ENCODE measurements at places on chromosomes 5 and 9.

DNA sequence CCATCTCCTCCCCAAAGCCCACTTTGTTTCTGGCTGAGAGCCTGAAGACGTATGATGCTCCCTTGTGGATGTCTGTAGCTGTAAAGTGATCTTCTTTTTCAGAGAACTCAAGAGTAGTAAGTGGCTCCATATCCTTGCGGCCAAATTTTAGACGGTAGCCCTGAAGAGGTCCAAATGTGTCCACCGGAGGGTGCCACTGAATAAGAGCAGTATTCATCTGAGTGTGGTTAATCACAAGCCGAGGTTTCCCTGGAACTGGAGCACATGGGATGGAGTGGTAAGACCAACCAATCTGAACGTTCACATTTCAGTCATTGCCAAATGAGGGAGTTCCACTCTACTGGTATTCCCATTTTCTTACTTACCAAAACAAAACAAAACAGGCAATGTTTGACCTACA is 686.5 kb upstream of the DMAC1 start:
- DNase-seq, result peak; percentile 31

GRCh38 chr9:673264-673965 is 168.1 kb upstream of the DMRT1 start:
- no peak for DNase-seq

- peak; percentile 94 for DNase-seq
Observed at GRCh38 chr5:172659909-172660628, 19.0 kb downstream of the NEURL1B start.

GRCh38 chr5:3385991-3386519 is 209.6 kb upstream of the IRX1 start:
- DNase-seq, result no peak

DNA sequence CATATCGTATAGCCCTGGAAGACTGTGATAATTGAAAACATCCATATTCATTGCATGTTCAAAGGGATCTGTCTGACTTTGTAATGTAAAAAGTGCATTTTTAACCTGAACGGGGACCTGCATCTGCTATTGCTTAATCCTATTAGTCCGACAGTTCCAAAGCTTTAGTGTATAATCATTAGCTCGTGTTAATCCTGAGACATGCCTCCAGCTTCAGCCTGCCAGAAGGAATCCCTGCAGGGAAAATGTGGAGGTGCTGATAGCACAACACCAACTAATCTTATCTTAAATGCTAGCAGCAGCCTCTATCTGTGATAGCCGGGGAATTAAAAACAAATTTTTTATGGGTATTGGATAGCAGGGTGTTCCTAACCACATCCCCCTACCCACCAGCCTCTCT is 495.2 kb downstream of the TLE4 start:
- DNase-seq, result no peak

DNA sequence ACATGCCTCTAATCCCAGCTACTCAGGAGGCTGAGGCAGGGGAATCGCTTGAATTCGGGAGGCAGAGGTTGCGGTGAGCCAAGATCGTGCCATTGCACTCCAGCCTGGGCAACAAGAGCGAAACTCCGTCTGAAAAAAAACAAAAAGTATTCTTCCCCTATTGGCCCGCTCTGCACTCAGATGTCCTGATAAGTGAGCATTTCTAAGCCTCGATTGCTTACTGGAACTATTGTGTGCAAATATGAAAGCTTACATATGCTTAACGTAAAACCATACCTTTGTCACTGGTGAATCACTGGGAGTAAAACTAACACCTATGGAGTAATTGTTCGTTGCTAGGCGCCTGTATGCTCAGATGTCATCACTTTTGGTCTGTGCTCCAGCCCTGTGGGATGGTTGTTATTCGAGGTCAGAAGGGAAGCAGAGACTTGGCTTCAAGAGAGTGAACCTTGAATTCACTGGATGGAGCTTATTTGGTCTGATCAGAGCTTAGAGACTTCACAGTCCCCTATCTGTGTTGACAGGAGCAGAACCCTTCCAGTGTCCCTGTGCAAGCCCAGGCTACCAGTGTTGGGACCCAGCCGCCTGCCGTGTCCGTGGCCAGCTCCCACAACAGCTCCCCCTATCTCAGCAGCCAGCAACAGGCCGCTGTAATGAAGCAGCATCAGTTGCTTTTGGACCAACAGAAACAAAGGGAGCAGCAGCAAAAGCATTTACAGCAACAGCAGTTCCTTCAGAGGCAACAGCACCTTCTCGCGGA is 25.3 kb upstream of the LTC4S start:
- DNase-seq, result no peak

DNA sequence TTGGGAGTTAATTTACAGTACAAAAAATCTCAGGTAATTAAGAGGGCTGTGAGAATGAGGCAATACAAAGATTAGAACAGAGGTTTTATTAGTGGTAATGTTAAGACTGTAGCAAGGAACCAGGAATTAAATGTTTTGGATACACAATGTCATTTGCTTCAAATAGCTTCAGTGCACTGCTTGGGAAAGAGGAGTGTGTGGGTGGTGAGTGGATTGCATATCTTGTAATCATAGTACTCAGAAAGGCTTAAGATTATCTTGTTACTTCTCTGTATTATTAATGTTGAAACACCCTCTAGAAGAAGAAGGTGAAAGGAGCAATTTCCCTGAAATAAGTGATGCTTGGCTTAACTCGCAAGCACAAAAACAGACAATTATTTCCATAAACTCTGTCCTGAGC is 21.0 kb upstream of the TBCA start:
- DNase-seq, result no peak

DNA sequence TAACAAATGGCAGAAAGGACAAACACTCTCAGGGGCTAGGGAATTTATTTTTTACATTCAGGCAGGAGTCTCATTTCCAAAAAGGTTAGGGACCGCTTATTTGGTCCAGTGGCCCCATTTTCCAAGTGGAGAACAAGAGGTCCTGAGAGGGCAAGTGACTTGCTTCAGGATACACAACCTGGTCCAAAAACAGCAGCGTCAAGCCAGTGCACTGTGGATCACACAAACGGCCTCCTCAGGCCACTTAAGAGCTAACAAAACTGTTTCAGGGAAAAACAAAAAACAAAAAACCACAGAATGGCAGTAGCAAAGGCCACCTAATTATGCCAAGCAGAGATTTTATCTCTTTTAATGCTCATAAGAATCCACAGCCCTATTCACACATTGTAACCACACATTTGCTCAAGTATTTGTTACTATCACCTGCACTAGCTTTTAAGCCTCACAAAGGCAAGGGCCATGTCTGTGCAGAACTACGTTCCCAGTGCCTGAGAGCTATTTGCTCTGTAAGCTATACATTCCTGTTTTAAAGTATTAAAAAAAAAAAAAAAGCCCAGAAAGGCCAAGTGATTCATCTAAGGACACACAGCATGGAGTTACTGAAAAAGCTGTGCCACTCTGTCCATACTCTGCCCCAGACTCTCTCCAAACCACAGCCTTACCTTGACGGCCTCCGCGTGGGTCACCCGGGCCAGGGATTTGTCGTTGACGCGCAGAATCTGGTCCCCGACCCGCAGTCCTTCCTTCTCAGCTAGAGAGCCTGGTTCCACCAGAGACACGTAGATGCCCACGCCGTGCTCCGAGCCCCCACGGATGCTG is 1.5 kb downstream of the WHRN start:
- no peak for DNase-seq

DNA sequence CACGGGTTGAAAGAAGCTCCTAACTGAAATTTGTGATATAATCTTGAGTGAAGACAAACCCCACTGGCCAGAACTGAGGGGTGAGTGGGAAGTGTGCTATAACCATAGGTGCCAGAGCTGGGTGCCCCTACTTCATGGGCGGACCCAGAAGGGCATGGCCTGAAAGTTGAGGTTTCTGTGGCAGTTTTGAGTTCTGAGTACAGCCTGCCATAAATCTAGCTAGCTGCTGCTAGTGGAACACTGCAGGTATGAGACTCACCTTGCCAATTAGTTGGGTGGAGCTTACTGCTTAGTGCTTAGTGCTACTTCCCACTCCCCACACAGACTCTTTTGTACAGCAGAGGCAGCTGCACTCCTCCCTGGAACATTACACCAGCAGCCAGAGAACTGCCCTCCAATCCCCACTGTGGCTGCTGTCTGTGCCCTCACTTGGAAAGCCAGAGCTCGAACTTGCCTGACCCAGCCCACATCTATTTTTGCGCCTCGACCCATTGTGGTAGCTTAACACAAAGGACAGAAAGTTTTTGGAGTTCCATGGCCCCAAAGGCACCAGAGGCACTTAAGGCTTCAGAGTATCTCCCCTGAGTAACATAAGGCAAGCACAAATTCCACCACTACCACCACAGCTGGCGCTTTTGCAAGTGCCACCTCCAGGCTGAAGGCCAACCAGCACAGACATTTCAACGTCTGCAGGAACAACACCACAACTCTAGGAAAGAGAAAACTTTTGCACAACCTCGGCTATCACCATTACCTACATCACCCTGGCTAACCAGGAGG is 27.1 kb upstream of the PTGER4 start:
- no peak for DNase-seq

GRCh38 chr5:116152169-116152568 is 67.3 kb downstream of the COMMD10 start:
- no peak for DNase-seq

DNA sequence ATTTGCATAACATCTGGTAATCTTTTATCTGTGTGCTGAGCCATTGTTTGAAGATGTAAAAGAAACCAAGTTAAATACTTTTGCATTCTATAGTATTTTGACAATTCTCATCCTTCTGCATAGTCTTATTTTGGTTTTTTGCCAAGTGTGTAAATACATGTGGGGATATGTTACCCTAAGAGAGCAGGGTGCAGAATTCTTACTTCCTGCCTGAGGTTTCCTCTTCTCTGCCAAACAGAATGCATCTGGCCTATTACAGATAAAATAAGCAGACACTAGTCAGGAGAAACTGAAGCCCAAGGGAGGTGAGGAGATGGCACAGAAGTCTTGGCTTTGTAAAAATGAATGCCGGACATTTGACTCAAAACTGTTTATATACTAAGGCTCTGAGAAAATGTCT is 462.1 kb downstream of the TMEM38B start:
- DNase-seq, result no peak

All from left ventricle myocardium superior (tissue), 1 donor.